ENCODE measurements at places on chromosomes 11 and 22.

- no peak for DNase-seq
Observed at GRCh38 chr11:35664977-35665441, 2.4 kb downstream of the TRIM44 start.

GRCh38 chr11:121109471-121109870 is 8.4 kb downstream of the TECTA start:
- no peak for DNase-seq

- DNase-seq = peak; percentile 66
Observed at GRCh38 chr22:30287648-30288418, 1.5 kb downstream of the CASTOR1 start.

DNA sequence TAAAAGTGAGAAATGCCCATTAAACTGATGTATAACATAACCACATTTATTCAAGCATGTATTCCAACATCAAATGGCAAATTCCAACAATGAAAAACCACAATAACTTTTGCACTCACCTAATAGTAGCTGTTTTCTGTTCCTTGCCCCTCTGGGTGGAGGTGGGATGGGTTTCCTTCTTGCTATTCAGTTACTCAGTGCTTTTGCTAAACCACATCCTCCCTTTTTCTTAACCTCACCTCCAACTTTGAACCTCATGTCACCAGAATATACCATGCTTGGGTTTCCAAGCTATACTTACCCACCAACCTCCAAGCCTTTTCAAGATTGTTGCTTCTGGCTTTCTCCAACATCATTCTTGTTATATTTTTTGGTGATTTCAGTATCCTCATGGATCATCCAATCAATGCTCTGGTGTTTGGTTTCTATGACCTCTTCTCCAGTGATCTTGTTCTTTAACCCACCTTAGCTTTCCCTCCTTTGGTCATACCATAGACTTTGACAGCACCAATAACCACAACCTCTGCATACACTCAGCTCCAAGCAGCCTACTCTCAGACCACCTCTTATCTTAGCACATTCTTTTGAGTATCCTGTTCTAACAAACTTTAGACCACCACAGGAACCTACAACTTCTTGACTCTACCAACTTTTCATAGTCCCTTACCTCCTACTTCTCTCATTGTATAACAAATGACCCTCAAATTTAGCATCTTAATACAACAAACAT is 3.2 kb upstream of the CCDC15 start:
- no peak for DNase-seq

DNA sequence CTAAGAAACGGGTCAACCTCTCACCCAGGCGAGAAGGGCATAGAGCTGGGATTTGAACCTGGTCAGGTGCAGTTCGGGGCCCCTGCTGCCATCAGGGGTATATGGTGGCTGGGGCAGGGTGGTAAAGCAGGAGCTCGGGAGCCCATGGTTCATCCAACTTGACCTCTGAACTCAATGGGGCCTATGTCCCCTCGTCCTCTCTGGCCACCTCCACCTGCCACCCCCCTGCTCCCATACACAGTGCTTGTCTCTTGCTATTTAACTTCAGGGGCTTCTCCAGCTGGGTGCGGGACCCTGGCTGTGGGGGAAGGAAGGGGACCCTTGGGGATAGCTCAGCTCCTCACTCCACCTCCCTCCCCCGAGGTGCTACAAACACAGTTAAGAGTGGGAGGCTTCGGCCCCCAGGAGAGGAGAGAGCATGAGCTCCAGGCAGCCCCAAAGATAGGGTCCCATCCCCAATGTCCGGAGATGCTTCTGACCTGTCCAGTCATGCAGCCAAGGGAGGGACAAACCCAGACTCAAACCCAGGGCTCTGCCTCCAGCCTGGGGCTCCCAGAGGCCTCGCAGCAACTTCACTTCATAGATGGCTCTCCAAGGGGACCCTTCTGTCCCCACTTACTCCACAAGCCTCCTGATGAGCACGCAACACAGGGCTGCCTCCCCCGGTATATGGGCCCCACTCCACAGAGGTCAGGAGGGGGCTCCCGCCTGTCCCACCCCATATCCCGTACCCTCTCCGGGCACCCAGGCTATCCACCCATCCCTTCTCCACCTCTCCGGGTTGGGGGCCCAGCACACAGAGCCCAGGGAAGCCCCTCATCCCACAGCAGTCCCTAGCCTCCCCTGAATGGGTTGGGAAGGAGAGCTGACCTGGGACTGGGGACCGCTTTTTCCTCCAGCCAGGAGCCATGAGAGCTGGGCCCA is 712 bp downstream of the IL2RB start:
- DNase-seq = no peak

DNA sequence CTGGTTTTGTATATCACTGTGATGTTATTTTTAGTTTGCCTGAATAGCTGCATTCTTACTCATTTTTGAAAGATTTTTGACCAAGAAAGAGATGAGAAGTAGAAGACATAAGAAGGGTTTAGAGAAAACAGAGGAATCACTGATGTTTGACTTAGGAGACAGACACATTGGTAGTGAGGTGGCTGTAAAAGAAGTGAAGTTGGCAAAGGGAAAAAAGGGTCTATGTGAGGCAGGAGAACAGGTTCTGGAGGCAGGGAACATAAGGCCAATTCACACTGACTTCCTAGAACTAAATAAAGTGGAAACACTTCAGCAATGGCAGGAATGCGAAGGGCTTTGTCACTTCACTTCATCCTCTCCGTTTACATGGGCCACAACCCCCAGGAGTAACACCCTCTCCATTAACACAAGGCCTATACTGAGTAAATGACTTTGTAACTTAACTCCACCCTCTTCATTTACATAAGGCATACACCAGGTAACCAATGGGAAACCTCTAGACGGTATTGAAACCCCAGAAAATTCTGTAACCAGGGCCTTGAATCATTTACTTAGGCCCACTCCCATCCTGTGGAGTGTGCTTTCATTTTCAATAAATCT is 36.5 kb downstream of the CTSC start:
- peak; percentile 68 for DNase-seq

DNA sequence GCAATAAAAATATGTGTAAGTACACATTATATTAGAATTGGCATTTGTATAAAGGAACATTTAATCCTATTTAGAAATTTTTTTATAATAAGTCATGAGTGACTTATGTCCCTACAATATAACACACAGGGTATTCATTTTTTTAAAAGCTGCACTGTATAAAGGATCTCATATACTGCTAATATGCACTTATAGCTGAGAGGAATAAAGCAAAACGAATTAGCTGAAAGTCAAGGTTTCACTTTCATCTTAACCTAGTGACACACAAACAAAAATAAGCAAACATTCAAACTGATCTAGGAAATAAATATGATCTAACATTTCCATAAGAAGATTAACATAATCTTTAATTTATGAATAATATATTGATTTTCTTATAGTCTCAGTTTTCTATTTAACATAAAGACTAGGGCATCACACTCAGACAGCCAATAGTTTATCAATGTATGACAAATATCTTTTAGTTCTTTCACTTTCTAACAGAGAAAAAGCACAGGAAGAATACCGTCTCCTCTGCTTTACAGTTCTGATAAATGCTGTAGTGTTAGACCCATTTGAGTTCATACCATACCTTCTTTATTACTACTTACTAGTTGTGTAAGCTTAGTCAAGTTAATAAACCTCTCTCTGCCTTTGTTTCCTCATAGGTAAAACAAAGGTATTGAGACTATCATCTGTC is 42.9 kb downstream of the DCDC1 start:
- DNase-seq = no peak

DNA sequence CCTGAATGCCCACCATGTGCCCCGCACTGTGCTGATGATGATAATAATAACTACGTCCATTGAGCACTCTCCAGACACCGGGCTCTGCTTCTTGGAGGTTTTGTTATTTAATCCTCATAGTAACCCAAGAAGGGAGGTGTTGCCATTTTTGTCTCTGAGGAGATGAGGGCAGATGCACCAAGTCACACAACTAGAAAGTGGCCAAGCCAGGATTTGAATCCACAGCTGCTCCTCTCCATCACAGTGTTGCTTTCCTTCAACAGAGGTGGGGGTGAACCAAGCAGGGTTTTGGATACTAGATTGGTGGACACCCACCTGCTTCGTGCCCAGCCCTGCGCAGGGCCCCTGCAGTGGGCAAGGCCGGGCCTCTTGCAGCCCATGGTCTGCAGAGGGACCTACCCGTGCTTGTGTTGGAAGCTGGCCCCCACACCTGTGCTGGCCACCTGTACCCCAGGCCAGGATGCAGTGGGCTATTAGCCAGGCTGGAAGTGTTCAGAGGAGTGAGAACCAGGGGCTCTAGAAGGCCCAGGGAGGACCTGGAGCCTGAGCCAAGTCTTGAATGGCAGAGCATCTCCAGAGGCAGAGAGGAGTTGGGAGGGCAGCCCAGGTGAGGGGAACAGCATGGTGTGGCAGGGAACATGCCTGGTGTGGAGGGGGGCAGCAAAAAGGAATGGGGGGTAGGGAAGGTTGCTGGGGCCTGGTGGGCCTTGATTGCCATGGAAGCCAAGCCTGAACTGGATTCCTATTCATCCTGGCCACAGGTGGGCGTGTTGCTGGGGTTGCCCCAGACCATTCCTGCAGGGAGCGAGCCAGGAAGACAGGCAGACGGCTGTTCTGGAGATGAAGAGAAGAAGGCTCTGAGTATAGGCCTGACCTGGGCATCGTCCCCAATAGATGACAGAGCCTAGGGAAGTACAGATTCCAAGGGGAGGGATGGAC is 2.7 kb upstream of the DPP3 start:
- no peak for DNase-seq

DNA sequence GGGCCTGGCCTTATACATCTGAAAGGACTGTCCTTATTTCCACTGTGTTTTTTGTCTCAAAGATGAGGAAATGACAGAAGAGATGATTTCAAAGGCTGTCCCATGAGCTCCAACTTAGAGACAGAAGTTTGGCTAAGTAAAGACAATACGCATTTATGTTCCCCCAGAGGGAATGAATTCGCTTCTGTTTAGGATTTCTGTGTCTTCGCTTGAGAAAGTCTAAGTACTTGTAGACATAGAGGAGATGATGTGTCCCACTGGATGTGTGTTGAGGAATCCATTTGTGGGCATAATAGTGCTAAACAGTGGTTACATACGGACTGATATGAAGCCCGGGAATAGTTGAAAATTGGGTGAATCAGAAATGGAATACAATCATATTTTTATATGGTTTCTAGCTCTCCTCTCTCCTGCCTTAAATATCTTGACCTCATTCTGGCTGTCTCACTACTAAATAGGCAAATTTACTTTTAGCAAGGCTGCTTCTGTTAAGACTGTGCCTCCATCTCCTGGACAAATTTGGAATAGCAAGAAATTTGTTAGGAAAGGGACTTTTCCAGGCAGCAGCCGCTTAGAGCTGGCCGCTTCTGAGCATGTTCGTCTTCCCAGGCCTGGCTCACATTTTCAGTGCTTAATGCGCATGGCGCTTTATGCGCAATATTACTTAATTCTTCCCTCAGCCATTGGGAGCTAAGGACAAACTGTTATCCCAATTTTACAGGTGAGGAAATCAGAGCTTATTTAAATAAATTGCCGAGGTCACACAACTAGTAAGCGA is 1.9 kb upstream of the PEX26 start:
- peak; percentile 56 for DNase-seq

DNA sequence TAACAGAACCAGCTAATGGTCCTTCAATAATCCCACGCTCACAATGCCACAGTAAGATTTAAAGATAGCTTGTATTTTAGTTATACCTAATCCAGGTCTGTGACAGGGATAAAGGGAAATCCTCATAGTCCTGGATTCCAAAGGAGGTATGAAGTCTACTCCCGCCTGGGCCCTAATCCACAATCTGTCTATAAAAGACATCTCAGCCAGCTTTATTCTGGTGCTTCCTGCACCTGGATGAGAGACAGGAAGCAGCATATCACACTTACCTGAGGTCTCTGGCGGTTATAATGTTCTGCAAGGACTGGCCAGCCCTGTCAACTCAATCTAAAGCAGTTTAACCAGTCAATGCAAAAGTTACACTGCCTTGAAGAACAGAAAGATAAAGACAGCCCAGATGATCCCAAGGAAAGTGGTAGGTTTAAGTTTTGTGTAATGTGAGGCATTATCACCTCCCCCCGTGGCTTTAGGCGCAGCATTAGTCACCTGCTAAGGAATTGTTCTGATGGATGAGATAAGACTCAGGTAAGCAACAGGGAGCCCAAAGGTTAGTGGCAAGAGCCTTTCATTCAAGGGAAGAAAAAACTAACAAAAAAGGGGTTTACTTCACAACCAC is 57.6 kb downstream of the PLEKHA7 start:
- DNase-seq = no peak

DNA sequence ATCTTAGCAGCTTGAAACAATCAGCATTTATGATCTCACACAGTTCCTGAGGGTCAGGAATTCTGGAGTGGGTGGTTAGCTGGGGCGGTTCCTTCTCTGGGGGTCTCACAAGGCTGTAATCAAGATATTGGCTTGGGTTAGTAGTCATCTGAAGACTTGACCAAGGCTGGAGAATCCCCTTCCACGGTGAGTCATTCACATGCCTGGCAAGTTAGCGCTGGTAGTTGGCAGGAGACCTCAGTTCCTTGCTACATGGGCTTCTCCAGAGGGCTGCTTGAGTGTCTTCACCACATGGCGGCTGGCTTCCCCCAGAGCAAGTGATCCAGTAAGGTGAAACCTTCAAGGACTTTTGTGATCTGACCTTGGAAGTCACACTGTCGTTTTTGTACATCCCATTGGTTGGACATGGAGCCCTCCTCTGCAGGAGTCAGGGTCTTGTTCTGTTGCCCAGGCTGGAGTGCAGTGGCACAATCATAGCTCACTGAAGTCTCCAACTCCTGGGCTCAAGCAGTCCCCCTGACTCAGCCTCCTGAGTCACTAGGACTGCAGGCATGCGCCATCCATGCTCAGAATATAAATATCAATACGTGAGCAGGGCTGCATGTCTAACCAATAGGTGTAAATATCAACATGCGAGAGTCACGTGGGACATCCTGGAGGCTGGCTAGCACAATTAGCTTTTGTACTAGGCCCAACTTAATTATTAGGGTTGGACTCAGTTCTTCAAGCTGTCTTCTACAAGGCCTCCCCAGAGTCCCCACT is 7.2 kb upstream of the NIPSNAP1 start:
- DNase-seq = no peak

- DNase-seq = no peak
Observed at GRCh38 chr22:27997538-27997937, 78.5 kb upstream of the PITPNB start.

DNA sequence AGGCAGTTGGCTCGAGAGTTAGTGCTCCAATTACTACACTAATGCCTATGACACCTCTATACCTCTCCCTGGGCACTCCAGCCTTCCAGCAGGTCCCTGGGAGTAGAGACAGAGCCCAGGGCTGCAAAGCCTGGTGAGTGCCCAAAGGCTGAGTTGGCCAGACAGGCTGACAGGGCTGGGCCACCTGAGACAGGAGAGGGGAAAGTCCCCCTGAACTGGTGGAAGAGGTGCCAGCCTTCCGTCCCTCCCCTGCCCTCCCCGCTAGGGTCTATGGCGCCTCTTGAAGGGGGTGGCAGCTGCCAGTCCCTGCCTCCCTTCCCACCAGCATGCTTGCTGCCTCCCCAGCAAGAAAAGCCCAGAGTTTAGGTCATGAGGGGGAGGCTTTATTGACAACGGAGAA is 3.0 kb downstream of the KCNJ11 start:
- DNase-seq = no peak

DNA sequence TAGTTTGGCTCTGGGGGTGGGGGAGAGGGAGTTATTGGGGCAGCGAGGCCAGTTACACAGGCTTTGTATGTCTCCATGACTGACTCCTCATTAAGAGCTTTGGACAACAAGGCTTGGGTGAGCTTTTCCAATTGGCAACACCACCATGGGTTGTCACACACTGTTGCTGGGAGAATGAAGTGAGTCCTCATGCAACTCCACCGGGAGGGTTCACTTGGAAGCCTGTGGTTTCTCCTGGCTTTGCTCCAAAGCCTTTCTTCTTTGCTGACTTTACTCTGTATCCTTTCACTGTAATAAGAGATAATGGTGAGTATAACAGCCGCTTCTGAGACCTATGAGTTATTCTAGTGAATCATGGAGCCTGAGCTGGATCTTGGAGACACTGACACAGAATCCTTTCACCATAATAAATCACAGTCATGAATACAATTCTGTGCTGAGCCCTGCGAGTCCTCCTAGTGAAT is 24.9 kb downstream of the EIF3F start:
- DNase-seq = no peak
